Smooth muscle cell of the umbilical artery (primary cell): ENCODE measurements at places on chromosomes 3 and 15. TPM values are rescaled to one million over a fixed set of nuclear protein-coding genes. Genes with fewer than 3 reads are reported as not detected.

The GADL1 gene
- not detected in 2 replicates for total RNA-seq

The CX3CR1 gene
- total RNA-seq: not detected in 2 replicates

The GABRR3 gene
- total RNA-seq: not detected in 2 replicates

The CTXN2 gene
- not detected in 2 replicates for total RNA-seq

The HIGD2B gene
- not detected in 2 replicates for total RNA-seq

The ANKRD63 gene
- total RNA-seq: not detected in 2 replicates

The CKMT1A gene
- total RNA-seq: not detected in 2 replicates

The ERICH6 gene
- total RNA-seq: not detected in 2 replicates

The IQCF5 gene
- total RNA-seq: not detected in 2 replicates

The CSPG5 gene
- 0.18 and 0.30 TPM in 2 replicates for total RNA-seq

The ATP13A5 gene
- not detected in 2 replicates for total RNA-seq

The PPP1R14D gene
- total RNA-seq: not detected in 2 replicates

The TSC22D2 gene
- 9.5 and 18.0 TPM in 2 replicates for total RNA-seq

The MAN2C1 gene
- total RNA-seq: 135 and 143 TPM in 2 replicates

The RABL3 gene
- total RNA-seq: 27.9 and 36.6 TPM in 2 replicates

The CRYGS gene
- 1.4 and 2.4 TPM in 2 replicates for total RNA-seq

The GOLGA8J gene
- total RNA-seq: not detected in 2 replicates

The NR1I2 gene
- 0.14 TPM in 1 of 2 replicates, not detected in the other for total RNA-seq

The CD200 gene
- 33.3 and 66.5 TPM in 2 replicates for total RNA-seq

The SLC27A2 gene
- total RNA-seq: 0.05 and 0.30 TPM in 2 replicates

The FHIT gene
- 1.2 and 1.4 TPM in 2 replicates for total RNA-seq
